ENCODE measurements at places on chromosomes 5 and 9.

GRCh38 chr9:133770076-133770777 lies 32.1 kb upstream of the SARDH start:
- no peak for DNase-seq

- DNase-seq = no peak
Measured at GRCh38 chr9:138024831-138025291, 147.3 kb downstream of the CACNA1B start.

- no peak for DNase-seq
Measured at GRCh38 chr5:180139731-180140055, 68.1 kb upstream of the RNF130 start.

DNA sequence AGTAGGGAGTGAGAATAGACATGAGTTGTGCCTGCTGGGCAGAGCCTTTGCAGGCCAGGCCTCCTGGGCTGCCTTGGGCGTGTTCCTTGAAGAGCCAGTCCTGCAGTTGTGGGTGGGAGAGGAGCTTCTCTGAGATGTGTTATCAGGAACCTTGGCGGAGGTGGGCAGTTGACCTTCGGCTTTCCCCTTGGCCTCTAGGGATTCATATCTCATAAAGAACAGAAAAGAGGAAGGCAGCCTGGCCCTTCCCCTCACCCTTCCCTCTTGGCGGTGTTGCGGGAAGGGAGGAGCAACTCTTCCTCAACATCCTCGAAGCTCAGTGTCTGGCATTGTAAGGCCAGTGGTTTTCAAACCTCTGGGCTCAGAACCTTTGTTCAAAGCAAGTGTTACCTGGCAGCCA lies 59.2 kb downstream of the DAPK1 start:
- DNase-seq = no peak

- DNase-seq = no peak
Measured at GRCh38 chr5:134444941-134445471, 33.3 kb upstream of the CDKN2AIPNL start.

All from esophagus squamous epithelium (tissue), 5 donors.